ENCODE measurements at places on chromosomes 16 and 17.
A peak's percentile ranks its signal among the peaks of the same experiment; 100 is the strongest.

DNA sequence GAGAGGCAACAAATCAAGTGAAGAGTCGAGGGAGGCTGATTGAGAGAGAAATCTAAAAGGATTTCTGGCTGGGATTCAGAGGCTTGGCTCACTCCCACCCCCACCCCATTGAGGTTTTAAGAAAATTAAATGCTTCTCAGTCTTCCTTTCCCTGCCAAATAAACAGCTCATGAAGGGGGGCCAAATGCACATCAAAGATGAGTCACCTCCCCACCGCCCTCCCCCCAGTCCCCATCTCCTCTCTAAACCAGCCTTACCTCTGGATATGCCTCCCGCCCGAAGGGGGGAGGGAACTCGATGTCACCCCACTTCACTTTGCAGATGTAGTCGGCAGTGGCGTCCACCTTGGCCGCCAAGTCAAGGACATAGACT, 11.6 kb downstream of the ACLY start:
- no peak for DNase-seq

DNA sequence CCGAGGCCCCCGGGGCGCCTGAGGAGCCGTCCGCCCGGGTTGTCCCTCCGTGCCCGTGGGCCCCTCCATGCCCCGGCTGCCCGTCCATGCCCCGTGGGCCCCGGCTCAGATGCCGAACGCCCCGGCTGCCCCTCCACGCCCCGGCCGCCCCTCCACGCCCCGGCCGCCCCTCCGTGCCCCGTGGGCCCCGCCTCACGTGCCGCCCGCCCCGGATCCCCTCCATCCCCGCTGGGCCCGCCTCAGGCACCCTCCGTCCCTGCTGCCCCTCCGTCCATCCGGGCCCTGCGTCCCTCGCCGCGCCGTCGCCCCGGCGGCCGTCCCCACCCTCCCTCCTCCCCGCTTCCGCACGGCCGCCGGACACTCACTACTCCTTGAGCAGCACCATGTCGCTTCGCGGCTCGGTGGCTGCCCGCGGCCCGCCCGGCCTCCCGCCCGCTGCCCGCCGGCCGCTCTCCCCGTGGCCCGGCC, 382 bp downstream of the PITPNA start:
- DNase-seq = no peak

- DNase-seq = no peak
Measured at GRCh38 chr16:51567911-51568310, 416.8 kb upstream of the SALL1 start.

GRCh38 chr17:68204736-68205135, 43.1 kb upstream of the AMZ2 start:
- no peak for DNase-seq

- no peak for DNase-seq
Measured at GRCh38 chr17:32160526-32160925, 18.2 kb downstream of the RHOT1 start.

GRCh38 chr16:15434425-15435215, at the start of gene BMERB1:
BMERB1 (plus strand) TSS chr16:15434588; CDS start chr16:15434654, 66 bp downstream.
- DNase-seq = peak; percentile 61

- DNase-seq = no peak
Measured at GRCh38 chr16:48542020-48542473, 67.9 kb downstream of the N4BP1 start.

GRCh38 chr17:74491626-74492025, 25.2 kb downstream of the CD300A start:
- no peak for DNase-seq

GRCh38 chr16:57863434-57864160, 61.3 kb upstream of the KIFC3 start:
- DNase-seq = no peak

GRCh38 chr16:68512742-68513141, 26.3 kb upstream of the ZFP90 start:
- DNase-seq = no peak

DNA sequence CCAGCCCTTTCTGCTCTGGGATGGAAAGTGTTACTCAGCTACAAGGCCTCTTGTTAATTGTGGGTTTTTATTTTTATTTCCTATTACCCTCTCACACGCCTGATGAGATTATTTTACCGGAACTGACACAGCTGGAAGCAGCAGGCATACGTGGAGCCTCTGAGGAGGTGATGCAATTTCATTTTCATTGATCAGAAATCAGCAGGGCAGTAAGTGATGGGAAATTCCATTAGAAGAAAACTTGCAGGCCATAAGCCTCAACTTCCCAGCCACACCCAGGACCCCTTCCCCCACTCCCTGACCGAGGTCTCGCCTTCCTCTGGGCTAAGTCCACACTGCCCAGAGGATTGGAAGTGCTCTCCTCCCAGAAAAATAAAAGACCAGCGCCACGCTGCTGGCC, 69.7 kb downstream of the ZFHX3 start:
- no peak for DNase-seq

DNA sequence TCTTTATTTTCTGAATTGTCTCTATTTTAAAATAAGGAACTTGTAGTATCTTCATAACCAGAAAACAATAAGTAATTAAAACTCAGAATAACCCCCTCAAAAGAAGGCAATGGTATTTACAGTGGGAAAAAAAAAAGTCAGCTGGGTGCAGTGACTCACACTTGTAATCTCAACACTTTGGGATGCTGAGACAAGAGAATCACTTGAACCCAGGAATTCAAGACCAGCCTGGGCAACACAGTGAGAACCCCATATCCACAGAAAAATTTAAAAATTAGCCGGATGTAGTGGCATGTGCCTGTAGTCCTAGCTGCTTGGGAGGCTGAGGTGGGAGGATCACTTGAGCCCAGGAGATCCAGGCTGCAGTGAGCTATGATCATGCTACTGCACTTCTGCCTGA, 33.5 kb downstream of the ADAM11 start:
- no peak for DNase-seq

GRCh38 chr17:55694286-55694910, 28.3 kb downstream of the TMEM100 start:
- no peak for DNase-seq

DNA sequence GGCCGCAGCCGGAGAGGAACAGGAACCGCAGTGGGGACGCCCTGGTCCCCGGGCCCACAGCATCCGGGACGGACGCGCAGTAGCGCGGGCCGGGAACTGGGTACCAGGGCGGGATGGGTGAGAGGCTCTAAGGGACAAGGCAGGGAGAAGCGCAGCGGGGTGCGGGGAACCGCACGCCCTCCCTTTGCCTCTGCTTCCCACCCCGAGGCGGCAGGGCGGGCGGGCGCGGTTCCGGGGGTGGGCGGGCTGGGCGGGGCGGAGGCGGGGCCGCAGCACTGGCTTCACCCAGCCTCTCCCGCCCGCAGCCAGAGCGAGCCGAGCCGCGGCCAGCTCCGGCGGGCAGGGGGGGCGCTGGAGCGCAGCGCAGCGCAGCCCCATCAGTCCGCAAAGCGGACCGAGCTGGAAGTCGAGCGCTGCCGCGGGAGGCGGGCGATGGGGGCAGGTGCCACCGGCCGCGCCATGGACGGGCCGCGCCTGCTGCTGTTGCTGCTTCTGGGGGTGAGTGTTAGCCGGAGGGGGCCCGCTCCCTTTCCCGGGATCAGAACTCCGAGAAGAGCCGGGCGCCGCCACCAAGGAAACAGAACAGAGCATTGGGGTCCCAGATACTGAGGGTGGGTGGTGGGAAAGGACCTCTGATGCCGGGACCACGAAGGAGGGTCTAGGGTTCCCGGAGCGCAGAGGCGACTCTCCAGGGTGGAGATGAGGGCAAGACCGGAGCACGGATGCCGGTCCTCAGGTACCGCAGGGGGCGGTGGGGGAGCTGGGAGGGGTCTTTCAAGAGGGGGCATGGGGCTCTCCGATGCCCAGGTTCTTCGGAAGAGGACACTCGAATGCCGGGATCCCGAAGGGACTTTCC, at the start of gene NGFR:
Gene NGFR (plus strand): TSS at position 308 of the 856 bp plus-strand sequence. CDS start 125 bp downstream, at position 433.
- peak; percentile 28 for DNase-seq

DNA sequence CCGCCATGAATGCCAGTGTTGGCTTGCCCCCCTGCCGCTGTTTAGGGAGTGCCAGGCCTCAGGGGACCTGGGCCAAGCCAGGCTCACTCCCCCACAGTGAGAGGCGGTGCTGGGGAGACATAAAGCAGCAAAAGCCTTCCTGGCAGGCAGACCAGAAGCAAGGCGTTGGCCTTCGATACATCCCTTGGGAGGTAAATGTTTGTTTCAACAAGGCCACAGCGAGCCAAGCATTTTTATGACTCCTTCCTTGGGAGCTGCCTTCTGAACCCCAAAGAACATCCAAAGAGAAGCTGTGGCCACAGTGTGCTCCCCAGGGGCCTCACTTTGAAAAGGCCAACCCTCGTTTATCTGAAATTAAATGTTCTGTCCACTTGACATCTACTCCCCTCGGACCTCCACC, 119.7 kb upstream of the CIBAR2 start:
- DNase-seq = no peak

GRCh38 chr17:64187093-64187895, 57.4 kb upstream of the ERN1 start:
- DNase-seq = no peak

DNA sequence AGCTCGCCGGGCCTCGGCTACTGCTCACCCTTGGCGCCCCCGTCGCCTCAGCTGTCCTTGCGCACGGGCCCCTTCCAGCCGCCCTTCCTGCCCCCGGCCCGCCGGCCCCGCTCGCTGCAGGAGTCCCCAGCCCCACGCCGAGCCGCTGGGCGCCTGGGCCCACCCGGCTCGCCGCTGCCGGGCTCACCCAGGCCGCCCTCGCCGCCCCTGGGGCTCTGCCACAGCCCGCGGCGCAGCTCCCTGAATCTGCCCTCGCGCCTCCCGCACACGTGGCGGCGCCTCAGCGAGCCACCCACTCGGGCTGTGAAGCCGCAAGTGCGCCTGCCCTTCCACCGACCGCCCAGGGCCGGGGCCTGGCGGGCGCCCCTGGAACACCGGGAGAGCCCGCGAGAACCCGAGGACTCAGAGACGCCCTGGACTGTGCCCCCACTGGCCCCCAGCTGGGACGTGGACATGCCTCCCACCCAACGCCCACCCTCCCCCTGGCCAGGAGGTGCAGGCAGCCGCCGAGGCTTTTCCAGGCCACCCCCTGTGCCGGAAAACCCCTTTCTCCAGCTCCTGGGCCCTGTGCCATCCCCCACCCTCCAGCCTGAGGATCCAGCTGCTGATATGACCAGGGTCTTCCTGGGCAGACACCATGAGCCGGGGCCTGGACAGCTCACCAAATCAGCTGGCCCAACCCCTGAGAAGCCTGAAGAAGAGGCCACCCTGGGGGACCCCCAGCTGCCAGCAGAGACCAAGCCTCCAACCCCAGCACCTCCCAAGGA, 12.8 kb downstream of the MYO15A start:
- no peak for DNase-seq

- no peak for DNase-seq
Measured at GRCh38 chr17:65441053-65441605, 120.3 kb downstream of the AXIN2 start.

DNA sequence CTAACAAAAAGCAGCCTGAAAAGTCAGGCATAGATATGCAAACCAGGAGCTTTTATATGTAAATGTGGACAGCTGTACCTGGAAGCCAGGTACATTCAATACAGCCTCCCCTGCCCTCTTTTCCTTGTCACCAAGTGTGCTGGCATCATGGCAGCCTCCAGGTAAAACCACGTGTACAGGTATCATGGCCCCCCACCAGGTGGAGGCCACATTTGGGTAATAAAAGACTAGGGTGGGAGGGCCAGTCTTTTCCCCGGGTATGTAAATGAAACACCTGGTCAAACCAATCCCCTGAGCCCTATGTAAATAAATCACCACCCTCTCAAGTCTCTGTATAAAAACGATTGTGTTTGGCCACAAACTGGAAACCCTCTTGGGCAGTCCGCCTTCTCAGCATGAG, 226.4 kb upstream of the GOT2 start:
- no peak for DNase-seq

- no peak for DNase-seq
Measured at GRCh38 chr16:54194334-54194743, 92.2 kb downstream of the IRX3 start.

DNA sequence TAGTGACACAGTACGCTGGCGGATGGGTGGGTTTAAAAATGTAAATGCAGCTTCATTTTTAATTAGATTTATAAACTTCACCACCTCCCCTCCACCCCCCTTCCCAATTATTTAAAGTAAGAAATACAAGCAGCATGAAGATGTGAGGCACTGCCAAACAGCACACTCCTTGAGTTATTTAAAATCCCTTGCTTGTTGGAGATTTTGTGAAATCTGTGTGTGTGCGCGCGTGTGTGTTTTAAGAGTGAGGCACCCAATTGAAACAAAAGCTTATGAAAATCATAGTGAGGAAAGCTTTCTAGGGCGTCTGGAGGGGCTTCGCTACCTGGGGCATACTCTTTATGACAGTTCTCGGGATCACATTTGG, 219.6 kb upstream of the IRX3 start:
- no peak for DNase-seq

DNA sequence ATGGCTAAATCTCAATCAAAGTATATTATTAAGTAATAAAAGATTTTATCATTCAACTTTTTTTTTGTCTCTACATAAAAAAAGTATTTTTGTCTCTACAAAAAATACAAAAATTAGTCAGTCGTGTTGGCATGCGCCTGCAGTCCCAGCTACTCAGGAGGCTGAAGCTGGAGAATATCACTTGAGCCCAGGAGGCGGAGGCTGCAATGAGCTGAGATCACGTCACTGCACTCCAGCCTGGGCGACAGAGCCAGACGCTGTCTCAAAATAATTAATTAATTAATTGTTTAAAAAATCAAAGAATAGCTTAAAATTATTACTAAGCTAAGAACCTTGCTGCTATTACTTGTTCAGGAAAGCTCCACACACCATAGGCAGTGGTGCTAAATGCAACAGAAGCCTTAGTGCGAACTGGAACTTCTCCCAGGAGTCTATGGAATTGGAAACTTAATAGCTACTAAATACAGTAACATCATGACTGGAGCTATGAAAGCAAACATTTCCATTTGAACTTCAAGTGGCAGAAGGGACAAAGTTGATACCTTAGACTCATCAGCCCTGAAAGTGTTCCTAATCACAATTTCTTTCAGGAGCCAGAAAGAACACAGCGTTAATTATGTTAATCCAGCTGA, 22.6 kb downstream of the ADCY9 start:
- no peak for DNase-seq

DNA sequence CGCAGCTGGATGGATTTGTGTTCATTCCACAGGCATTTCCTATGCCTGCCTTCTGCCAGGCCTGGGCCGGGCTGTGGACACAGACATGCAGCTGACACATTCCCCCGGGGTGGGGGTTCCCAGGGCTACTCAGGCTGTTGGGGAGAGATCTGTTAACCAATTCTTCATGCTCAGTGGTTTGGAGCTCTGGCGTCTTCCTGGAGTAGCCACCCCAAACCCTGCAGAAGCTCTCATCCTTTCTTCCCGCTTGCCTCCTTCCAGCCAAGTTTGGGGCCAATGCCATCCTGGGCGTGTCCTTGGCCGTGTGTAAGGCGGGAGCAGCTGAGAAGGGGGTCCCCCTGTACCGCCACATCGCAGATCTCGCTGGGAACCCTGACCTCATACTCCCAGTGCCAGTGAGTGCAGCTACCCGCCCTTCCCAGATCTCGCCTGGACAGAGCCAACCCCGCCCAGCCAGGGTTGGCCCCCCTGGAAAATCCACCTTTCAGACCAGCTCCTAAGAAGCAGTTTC, 2.6 kb downstream of the ENO3 start:
- DNase-seq = no peak

GRCh38 chr16:14606102-14606501, 24.0 kb downstream of the PARN start:
- no peak for DNase-seq

- peak; percentile 50 for DNase-seq
Measured at GRCh38 chr17:78289802-78290363, 58.5 kb downstream of the TMEM235 start.

GRCh38 chr17:80107231-80108021, 6.0 kb downstream of the GAA start:
- no peak for DNase-seq

All from stimulated activated CD8-positive, alpha-beta memory T cell treated with anti-CD3 and anti-CD28 coated beads, Interleukin-15, amount 100 ng/mL, for 48 hours (primary cell).